ENCODE measurements at places on chromosomes 5 and 9.
A peak's percentile ranks its signal among the peaks of the same experiment; 100 is the strongest.

GRCh38 chr5:36152324-36153297, 700 bp downstream of the SKP2 start:
- DNase-seq = peak; percentile 27

GRCh38 chr9:7117676-7118561, 360.1 kb downstream of the KDM4C start:
- peak; percentile 46 for DNase-seq

- DNase-seq = no peak
These were observed 347.7 kb downstream of the CHSY3 start for GRCh38 chr5:130251931-130252330.

DNA sequence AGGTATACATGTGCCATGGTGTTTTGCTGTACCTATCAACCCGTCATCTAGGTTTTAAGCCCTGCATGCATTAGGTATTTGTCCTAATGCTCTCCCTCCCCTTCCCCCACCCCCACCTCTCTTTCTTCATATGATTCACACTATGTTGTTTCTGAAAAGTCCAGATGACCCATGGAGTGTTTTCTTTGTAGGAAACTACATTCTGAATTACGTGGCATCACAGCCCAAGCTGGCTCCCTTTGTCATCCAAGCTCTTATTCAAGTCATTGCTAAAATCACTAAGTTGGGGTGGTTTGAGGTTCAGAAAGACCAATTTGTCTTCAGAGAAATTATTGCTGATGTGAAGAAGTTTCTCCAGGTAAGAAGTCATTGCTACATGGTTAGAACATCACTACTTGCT, 30.4 kb downstream of the RANBP17 start:
- peak; percentile 94 for DNase-seq

DNA sequence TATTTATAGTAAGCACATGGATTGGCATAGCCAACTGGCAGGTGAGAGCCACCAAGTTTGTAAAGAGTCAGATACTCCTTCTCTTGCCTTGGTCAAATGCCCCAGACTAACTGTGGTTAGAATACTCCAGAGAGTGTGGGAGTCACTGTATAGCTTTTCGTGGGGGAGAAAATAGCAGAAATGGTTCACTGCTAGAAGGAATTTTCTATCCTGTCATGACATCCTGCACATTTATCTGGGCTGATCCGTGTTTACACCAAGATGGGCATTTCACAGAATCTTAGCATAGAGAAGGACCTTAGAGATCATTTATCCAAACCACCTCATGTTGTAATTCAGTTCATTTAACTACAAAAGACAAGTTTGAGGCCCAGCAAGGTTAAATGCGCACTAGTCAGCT, 460.8 kb downstream of the ENC1 start:
- no peak for DNase-seq

GRCh38 chr9:111810908-111811307, 16.2 kb upstream of the SHOC1 start:
- no peak for DNase-seq

DNA sequence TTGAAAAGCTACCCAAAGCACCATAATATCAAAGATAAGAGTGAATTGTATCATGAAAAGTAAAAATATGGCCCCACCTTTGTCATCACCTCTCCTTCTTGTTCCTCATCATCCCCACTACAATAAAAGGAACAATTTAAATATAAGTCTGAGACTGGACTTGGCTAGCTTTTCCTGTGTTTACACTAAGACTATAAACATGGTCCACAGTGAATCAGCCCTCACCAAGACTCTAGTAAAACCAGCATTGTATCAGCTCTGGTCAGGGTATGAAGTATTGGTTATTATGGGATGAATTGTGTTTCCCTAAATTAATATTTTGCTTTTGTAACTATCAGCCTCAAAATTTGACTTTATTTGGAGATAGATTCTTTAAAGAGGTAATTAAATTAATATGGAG, 105.4 kb downstream of the SLC25A46 start:
- DNase-seq = no peak

DNA sequence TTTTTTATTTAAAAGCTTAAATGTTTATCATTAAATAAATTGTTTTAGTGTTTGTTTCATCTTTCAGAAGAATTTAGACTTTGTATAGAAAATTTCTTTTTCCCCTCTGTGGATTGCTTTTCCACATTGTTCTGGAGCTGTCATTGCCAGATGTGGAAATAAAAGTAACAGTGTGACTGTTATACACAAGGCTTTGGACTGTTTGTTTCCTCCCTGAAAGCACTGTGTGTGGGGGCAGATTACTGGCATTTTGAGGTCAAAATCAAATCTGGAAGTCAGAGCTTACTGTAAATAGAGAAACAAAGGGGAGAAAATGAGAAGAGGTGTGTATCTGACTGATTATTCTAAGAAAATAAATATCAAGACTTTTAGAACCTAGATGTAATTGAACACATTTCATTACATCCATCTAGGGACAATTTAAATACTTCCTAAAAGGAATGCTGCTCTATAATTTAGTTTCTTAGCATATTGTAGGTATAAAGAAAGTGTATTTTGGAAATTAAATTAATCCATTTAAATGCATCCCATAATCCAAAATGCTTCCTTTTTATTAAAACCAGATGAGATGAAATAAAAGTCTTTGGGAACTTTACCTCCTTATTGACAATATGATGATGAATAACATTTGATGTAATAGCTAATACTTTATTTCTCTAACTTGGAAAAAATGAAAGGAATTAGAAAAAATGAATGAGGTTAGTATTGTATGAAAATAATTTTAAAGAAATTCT, 51.9 kb downstream of the ERCC6L2 start:
- no peak for DNase-seq

DNA sequence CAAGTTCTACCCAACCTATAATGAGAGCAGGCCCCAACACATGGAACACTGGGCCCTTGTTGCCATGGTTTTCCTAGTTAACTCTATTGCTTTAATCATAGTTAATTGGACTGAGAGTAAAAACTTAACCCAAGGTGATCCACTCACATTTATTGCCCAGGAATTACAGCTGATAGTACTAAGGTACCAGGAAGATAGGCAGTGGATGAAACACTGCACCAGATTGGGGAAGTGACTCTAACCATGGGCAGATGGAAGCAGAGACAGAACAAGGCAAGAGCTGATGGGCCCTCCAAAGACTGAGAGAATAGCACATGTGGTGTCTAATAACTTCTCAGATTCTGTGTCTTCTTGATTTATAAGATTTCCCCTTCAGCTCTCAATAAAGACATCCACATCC, 145.7 kb upstream of the TRIM32 start:
- no peak for DNase-seq

- no peak for DNase-seq
These were observed 8.2 kb downstream of the UNC5A start for GRCh38 chr5:176818391-176819098.

DNA sequence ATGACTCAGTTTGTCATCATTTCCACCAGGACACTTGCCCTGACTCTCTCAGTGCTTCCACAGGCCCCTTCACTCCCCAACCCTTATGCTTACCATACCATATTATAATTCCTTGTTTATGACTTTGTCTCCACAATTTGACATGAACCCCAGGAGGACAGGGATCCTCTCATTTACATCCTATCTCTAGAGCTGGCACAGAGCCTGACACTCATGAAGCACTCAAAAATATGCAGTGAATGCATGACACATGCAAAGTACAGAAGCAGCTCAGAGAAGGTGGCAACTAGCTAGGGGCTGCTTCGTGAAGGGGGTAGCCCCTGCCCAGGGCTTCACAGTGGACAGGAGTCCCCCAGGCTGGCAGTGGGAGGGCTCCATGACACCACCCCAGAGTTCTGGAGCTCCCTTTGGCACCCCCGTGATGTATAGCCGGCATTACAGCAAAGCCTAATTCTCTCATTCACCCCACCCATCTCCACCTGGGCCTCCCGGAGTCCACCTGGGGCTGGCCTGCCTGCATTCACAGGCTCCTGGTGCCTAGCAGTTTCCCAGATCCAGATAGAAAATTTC, 112.0 kb upstream of the SPOCK1 start:
- DNase-seq = no peak

GRCh38 chr5:62214701-62215100, 91.3 kb upstream of the KIF2A start:
- DNase-seq = no peak

DNA sequence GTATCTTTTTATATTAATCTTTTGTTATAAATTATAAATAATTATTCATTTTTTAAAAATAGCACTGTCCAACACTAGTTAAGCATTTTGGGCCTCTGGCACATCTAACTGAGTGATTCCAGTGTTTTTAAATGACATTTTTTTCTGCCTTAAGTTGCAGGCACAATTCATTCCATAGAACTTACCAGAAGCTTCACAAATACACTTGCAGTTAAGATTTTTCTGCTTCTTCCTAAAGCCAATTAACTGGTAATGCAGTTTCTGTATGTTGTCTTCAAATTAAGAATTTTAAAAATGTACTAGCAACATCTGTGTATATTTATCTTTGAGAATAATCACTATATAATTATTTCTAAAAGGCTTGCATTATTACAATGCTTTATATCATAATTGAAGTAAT, 11.2 kb upstream of the NFIB start:
- no peak for DNase-seq

- no peak for DNase-seq
These were observed 2.3 kb upstream of the PTGDS start for GRCh38 chr9:136974817-136975535.

GRCh38 chr5:30156156-30156555, 1037.3 kb upstream of the CDH6 start:
- DNase-seq = no peak

DNA sequence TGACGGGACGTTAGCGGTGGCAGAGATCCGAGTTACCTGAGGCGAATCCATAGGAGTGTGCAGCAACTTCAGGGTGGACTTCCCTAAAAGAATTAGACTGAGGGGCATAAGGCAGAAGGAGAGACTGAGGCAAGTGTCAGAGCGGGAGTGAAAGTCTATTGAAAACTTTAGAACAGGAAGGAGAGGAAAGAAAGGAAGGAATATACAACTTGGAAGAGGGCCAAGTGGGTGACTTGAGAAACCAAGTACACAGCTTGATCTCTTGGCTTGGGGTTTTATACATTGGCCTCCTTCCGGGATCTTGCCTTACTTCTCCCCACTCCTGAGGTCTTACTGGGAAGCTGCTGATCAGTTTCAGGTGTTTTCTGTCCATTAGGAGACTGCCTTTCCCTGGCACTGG, 84.9 kb downstream of the SNX18 start:
- DNase-seq = no peak

GRCh38 chr5:131384616-131385214, 120.9 kb downstream of the CDC42SE2 start:
- no peak for DNase-seq
